ENCODE measurements at places on chromosomes 16 and 17.

DNA sequence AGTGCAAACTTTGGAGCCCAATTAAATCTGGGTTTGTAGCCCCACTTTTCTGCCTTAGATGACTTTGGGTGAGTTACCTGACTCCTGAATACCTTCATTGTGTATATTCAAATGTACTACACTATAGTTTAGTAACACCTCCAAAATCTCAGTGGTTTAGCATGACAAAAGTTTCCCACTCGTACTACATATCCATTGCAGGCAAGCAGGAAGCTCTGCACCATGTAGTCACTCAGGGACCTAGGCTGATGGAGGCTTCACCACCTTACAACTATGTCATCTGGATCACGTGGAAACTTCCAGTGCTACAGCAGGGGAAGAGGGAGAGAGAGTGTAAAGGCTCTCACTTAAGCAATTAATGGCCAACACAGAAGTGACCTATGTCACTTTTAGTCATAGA, 14.2 kb downstream of the ANKFN1 start:
- DNase-seq: no peak

DNA sequence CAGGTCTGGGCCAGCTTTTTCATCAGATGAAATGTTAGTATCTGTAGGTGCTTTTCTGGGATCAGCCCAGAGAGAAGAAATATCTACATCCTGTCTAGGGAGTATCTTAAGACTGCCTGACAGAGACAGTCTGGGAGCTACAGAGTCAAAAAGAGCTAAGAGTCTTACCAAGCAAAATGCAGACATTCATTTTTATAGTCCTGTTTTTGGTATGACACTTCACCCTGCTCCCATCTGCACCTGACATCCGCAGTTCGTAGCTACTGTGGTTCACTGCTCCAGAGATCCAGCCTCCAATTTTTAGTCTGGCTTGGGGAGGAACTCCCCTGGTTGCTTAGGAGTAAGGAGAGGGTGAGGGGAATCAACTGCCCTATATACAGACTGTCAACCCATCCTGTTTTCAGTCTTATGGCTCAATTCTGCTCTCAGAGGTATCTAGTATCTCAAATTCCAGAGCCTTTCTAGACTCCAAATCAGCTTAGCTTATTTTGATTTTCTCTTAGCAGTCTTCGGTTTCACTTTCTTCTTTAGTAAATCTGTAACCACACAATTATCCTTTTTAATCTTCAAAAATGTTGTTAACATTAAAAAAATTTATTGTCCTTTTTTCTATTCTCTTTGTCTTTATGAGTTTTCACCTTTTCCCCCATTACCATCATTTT, 97.8 kb downstream of the TMEM100 start:
- DNase-seq: no peak

DNA sequence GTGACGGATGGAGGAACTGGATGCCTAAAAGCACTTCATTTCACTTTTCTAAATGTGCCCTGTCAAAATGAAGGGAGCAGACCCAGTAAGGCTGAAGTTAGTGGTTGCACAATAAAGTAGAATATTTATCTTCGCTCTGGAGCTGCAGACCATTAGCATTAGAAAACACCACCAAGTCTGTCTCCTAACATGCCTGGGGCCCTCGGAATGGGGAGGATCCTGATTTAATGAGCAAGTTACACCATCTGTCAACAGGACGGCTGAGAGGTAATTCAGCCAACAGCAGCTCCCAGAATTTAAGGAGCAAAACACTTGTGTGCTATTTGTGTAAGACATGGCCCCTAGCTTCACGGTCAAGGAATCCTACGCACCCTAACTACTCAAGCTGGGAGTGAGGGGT, 22.3 kb downstream of the CA10 start:
- no peak for DNase-seq

DNA sequence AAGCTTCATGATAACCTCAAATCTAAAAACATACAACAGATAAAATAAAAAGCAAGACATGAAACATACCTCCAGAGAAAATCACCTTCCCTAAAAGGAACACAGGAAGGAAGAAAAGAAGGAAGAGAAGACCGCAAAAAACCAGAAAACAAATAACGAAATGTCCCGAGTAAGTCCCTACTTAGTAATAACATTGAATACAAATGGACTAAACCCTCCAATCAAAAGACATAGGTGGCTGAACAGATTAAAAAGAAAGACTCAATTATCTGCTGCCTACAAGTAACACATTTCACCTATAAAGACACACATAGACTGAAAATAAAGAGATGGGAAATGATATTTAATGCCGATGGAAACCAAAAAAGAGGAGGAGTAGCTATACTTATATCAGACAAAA, 6.2 kb downstream of the FBXO39 start:
- no peak for DNase-seq

DNA sequence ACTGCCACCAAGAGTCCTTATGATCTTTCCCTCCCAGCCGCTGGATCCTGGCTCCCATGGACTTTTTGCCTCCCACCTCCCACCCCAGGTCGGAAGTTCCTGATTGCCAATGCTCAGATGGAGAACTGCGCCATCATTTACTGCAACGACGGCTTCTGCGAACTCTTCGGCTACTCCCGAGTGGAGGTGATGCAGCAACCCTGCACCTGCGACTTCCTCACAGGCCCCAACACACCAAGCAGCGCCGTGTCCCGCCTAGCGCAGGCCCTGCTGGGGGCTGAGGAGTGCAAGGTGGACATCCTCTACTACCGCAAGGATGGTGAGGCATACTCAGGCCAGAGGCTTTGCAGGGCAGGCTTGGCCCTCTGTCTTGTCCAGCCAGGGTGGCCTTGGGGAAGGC, 893 bp downstream of the KCNH6 start:
- DNase-seq: no peak

GRCh38 chr16:2702871-2703745, 16.9 kb downstream of the PRSS27 start:
- no peak for DNase-seq

DNA sequence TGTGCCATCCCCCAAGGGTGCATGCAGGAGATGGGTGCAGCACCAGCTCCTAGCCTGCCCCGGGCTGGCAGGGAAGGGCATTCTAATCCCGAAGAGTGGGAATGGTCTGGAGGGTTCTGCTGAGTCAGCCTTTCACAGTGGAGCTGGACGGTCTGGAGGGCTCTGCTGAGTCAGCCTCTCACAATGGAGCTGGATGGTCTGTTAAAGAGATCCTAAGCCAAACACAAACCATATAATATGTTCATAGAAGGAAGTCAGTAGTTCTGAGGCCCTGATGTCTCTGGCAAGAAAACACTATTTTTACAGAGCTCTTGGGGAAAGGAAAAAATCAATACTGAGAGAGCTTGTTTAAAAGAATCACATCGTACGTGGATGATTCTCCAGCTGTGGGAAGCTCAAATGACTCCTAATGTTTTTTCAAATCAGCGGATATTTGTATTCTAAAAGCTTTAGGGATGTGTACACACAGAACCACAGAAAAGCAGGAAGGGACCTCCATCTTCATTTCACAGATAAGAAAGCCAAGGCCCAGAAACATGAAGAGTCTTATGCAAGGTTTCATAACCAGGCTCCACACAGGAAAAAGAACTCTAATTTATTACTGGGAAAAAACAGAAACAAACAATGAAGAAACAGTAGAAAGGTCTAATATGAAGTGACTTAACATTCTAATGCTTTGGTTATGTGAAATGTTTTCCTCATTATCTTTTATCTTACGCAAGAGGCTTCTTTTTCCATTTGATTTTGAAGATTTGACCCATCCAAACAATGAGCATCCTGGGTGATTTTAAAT, 176.3 kb downstream of the VPS53 start:
- no peak for DNase-seq
